ENCODE measurements at places on chromosomes 13 and 19. TPM values are rescaled to one million over a fixed set of nuclear protein-coding genes. Genes with fewer than 3 reads are reported as not detected.

GRCh38 chr19:6588508-6589345, 2.2 kb downstream of the CD70 start:
- no peak for DNase-seq

The IGFL2 gene
- total RNA-seq: not detected

The PEG3 gene
- not detected for total RNA-seq

The POLR2E gene
- 270 TPM for total RNA-seq

GRCh38 chr19:2213799-2214198, 22.3 kb downstream of the PLEKHJ1 start:
- no peak for DNase-seq

The GAS6 gene
- total RNA-seq: 0.50 TPM

The C1QTNF9 gene
- total RNA-seq: not detected

- DNase-seq: no peak
These were observed 6.6 kb upstream of the TPTE2 start for GRCh38 chr13:19567820-19568534.

DNA sequence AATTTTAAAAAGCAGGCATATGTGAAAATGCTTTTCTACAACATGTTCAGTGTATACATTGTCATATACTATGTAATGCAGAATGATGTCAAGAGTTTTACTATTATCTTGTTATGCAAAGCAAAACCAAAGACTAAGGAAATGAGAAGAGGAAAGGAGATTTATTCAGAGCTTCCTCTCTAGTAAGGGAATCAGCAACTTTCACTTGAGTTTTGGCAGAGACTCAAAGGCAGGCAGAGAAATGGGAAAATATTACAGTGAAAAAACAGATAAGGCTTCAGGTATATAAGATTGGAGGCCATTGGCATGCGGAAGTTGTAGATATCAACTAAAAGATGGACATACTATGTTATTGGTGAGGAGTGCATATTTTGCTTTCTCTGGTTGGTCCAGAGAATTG, 512.0 kb upstream of the PCDH20 start:
- no peak for DNase-seq

The SMIM44 gene
- not detected for total RNA-seq

- no peak for DNase-seq
These were observed 593 bp downstream of the ATG4D start for GRCh38 chr19:10544242-10544752.
